ENCODE measurements at places on chromosomes 16 and 17.

DNA sequence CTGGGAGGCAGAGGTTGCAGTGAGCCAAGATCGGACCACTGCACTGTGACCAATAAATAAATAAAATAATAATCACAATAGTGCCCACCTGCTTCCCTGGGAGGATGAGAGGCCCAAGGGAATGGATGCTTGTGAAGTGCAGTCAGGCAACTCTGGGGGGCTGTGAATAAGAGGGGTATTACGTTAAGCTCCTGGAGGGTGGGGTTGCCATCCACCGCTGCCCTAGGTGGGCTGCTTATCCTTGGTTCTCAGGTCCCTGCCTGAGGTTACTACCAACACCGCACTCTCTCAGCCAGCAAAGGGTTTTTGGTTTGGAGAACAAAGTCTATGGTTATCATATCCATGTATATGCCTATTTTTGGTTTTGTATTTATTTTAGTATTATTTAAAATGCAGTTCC, 48.6 kb upstream of the CBFA2T3 start:
- no peak for DNase-seq

DNA sequence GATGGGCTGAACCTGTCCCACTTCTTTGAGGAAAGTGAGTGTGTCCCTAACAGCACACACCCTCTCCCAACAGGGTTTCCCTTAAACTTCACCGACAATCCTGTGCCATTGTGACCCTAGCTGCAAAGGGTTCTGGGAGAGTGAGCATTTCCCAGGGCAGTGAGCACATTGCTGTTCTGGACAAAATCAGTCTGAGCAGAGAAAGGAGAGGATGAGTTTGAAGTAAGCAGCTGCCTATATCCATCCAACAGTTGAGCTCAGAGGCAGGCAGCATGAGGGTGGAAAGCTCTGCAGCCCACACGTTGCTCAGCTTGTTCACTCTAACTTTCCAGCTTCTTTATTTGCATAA, 296.5 kb upstream of the MAF start:
- no peak for DNase-seq

DNA sequence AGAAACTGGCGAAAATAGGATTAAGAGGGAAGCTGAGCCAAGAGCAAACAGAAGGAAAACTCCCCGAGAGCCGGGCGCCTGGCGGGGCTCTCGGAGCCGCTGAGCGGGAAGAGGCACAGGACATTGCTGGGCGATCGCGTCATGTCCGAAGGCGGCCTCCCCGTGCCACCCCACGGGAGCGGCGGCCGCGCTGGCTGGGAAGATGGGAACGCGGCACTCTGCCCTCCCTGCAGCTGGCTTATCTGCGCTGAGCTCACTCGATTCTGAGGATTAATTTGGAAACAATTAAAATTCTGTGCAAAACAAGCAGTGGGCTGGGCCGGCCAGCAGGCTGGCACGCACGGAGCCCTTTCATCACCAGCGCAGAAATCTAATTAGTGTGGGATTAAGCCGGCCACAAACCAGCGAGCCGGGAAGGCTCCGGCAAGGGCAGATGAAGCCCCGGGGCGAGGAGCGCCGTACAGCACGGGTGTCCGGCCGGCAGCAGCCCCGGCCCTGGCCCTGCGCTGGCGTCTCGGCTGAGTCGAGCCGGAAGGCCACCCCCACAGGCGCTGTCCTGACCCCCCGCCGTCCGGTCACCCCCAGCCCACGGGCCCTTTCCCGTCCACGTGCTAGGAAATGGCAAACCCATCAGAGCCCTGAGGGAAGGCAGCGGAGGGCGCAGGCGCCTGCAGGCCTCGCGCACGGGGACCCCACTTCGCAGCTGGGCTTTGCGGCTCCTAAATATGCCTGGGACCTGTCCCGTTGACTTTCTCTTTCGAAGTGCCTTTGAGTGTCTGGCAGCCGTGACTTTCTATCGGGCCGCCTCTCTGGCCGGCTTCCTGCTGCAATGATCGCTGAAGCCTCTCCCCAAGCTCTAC, 37.9 kb downstream of the SOX8 start:
- DNase-seq = no peak

DNA sequence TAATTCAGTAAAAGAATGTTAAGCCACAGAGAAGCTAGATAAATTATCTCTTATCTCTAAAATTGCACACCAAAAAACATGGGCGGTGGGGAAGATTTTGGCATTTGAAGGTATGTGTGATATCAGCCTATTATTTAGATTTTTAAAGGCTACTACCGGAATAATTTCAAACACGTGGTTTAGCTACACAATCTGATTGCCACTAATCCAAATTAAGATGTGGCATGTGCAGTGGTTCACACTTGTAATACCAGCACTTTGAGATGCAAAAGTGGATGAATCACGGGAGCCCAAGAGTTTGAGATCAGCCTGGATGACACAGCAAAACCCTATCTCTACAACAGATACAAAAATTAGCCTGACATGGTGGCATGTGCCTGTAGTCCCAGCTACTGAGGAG, 584.5 kb downstream of the HS3ST4 start:
- no peak for DNase-seq

DNA sequence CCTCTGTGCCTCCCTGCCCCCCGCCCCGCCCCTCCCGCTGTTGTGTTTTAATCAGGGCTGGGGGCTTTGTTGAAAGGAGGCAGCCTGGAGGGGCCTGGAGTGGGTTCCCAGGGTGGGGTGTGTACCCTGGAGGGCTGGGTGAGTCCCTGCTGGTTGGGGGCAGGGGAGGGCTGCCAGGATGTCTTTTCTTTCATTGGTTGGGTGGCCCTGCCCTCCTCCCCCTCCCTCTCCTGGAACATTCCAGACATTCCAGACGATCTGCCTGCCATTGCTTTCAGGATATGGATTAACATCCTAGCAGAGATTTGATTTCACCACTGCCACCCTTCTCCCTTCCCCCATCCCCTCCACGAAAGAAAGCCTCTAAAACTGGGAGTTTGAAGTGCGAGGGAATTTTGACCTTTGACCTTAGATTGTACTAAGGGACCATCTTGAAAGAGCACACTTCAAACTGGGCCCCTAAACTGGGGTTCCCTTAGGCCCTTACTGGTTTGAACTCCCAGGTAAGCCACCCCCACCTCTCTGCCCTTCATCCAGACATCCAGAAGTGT, 25.3 kb downstream of the IGF2BP1 start:
- DNase-seq = no peak

GRCh38 chr16:71542377-71542776, 16.2 kb downstream of the CHST4 start:
- DNase-seq = no peak

- no peak for DNase-seq
Measured at GRCh38 chr17:66087073-66087472, 104.9 kb downstream of the CEP112 start.

DNA sequence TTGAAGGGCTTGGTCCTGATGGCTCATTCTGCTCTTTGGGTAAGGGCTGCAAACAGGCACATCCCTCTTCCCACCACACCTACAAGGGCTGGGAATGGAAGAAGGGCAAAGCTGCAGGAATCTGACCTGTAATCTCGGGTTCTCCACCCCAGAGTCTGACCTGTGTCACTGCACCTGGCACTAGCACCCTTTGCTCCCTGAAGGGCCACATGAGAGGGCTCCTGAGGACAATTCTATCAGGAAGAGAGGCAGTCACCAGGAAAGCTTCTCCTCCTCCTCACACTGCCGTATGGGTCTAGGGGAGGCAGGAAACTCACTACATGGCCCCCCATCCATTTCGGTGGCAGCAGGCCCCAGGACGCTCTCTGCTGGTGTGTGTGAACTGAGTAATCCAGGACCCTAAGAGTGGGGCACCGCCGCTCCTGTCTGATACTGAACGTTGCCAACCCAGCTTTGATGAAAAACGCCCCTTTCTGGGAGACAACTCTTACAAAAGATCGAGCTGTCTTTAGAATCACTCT, 26.4 kb downstream of the TTLL6 start:
- no peak for DNase-seq

DNA sequence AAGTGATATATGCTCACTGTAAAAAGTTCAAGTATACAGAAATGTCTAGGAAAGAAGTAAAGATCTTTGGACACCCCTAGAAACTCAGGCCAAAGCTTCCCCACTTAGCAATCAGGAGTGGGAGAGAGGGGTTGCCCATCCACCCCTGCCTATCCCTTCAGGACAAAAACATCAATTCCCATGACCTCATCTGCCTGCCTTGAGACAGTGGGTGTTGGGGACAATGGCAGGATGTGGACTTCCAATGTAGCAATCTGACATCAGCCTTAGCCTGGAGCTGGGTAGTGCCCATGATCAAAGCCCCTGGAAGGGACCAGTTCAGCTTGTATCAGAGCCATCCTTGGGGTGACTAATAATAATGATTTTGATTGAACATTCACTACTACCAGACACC, 18.1 kb downstream of the ITPRIPL2 start:
- DNase-seq = no peak

GRCh38 chr16:65260746-65261145, 138.9 kb upstream of the CDH11 start:
- no peak for DNase-seq
